ENCODE measurements at places on chromosomes 2 and 18. TPM values are rescaled to one million over a fixed set of nuclear protein-coding genes. Genes with fewer than 3 reads are reported as not detected.
A peak's percentile ranks its signal among the peaks of the same experiment; 100 is the strongest.

DNA sequence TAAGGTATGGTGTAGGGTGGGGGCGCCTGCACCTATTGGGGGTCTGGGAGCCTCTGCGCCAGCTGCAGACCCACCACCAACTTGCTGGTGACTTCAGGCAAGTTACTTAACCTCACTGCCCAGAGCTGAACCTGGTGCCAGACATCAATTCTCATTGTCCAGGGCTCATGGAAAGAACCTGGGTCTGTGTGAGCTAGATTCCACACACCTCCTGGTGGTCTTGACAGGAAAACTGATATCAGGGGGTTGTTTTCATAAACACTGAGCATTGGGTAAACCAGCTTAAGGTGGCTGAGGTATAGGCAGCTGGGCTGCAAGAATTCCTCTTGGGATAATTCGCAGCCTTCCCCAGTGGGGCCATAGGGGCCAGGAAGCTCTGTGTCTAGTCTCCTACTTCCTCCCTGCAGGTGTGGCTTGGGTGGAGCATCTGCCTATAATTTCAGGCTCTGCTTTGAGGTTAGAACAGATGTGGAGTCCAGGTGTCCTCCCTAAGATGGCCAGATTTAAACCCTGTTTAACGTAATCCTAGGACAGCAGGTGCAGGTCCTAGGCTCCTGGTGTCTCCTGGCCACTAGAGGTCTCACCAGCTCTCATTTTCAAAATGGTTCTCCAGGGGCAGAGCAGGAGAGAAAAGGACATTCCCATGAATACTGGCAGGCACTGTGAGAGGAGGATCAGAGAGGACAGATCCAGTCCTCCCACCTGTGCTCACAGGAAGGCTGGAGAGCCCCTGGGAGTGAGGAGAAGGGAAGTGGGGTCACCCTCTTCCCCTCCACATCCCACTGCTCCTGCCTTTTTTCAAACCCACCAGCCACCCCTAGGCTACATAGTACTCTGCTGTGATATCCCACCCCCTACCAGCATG is 100.4 kb upstream of the SMAD2 start:
- H3K4me1 ChIP-seq, result peaks cover 21% of the 10 kb centered on the region
- H3K27ac ChIP-seq, result no peak overlapping the region
- peak; percentile 45 for DNase-seq
- H3K36me3 ChIP-seq, result no peaks in the 10 kb centered on the region

DNA sequence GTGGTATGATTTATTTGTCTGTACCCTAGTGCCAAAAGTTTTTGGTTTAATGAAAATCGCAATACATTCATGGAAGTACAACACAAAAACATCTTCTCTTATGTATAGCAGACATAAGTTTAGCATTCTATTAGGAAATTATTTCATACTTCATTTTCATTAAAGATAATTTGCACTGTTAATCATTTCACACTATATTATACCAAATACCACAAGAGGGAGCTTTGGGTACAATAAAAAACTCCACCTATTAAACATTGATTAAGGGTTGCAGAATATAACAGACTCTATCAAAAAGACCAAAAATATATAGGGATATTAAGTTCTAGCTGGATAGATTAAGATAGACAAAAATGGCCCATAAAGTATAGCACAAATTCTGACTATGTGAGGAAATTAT is 79.0 kb downstream of the SLC66A3 start:
- H3K4me3 ChIP-seq, result no peak overlapping the region
- DNase-seq, result no peak
- H3K4me1 ChIP-seq, result peaks cover 6% of the 10 kb centered on the region
- H3K36me3 ChIP-seq, result peaks cover 9% of the 10 kb centered on the region
- no peaks in the 10 kb centered on the region for H3K27me3 ChIP-seq
- no peak overlapping the region for H3K27ac ChIP-seq

DNA sequence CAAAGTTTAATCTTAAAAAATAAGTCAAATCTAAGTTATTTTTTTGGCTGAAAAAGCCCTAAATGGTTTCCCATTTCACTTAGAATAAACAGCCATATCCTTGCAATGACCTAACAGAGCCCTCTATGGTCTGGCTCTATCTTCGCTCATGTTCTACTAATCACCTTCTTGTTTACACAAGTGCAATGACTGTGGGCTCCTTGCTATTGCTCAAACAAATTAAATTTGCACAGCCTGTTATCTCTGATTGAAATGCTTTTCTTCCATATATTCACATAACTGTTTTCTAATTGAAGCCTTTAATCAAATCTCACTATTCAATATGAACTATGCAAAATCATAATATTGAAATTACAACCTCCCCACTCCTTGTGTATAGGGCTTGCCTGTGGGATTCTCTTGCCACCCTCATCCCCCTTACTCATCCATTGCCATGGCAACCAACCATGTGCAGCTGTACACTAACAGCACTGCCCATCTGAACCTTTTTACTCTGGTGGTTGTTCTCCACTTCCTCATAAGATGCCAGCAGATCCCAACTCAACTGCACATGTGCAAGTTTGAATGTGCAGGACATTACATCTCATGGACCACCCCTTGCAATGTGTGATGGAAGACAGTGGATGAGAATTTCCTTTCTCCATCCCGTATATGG is 1083.2 kb downstream of the SOCS6 start:
- no peak overlapping the region for H3K27ac ChIP-seq
- H3K4me1 ChIP-seq, result no peaks in the 10 kb centered on the region
- DNase-seq, result no peak
- no peaks in the 10 kb centered on the region for H3K27me3 ChIP-seq

DNA sequence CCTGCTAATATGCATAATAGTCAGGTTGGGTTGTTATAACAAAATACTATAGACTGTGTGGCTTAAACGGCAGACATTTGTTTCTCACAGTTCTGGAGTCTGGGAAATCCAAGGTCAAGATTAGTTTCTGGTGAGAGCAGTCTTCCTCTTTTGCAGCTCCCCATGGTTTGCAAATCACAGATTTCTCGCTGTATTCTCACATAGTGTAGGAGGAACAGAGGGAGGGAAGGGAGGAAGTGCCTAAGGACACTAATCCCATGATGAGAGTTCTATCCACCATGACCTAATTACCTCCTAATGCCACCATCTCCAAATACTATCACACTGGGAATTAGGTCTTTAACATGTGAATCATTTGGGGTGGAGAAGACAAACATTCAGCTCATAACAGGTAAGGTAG is 20.1 kb upstream of the PTH2R start:
- no peaks in the 10 kb centered on the region for H3K27me3 ChIP-seq
- no peak overlapping the region for H3K4me3 ChIP-seq
- H3K27ac ChIP-seq, result no peak overlapping the region
- DNase-seq, result no peak
- no peaks in the 10 kb centered on the region for H3K36me3 ChIP-seq
- no peaks in the 10 kb centered on the region for H3K4me1 ChIP-seq

The DUSP28 gene
- total RNA-seq, result 5.7 TPM

GRCh38 chr2:143936848-143937722 is 582.8 kb downstream of the ZEB2 start:
- no peaks in the 10 kb centered on the region for H3K36me3 ChIP-seq
- peaks cover 14% of the 10 kb centered on the region for H3K4me1 ChIP-seq
- H3K4me3 ChIP-seq, result peak overlapping the region; percentile 57
- H3K27ac ChIP-seq, result peak overlapping the region; percentile 92
- DNase-seq, result peak; percentile 47

The LAMA3 gene
- total RNA-seq, result 89.1 TPM

- H3K27me3 ChIP-seq, result no peaks in the 10 kb centered on the region
- no peaks in the 10 kb centered on the region for H3K4me1 ChIP-seq
- no peak overlapping the region for H3K27ac ChIP-seq
- no peak overlapping the region for H3K4me3 ChIP-seq
- no peaks in the 10 kb centered on the region for H3K36me3 ChIP-seq
These were observed 278.3 kb downstream of the PTGR3 start for GRCh38 chr18:74930616-74931015.

The KYNU gene
- total RNA-seq, result 30.6 TPM

GRCh38 chr18:69854455-69854854 is 93.2 kb downstream of the CD226 start:
- H3K27me3 ChIP-seq, result no peaks in the 10 kb centered on the region
- H3K36me3 ChIP-seq, result no peaks in the 10 kb centered on the region
- DNase-seq, result no peak
- no peak overlapping the region for H3K4me3 ChIP-seq
- H3K4me1 ChIP-seq, result no peaks in the 10 kb centered on the region

DNA sequence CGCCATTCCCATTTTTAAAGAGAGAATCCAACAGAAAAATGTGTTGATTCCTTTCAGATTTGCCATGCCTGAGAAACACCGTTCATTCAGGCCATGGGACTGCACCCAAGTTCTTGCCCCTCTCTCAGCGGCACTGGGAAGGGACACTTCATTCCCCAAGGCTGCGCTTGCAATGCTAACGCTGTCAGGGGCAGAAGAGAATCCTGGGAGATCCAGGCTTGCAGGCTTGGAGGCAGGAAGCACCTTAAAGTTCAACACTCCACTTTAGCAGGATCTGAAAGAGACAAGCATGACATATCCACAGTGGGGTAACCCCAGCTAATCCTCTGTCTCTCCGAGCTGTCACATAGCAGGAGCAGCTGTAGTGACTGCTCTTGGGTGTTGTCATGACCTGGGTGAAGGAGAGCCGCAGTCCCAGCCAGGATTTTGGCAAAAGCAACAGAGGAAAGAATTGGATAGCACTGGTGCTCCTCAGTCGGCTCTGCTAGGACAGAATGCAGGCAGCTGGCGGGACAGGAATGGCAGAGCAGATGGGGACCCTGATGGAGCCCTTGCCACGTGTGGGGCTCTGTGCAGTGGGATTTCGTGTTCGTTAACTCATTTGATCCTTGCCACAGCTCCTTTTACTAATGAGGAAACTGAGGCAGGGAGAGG is 22.0 kb upstream of the ODC1 start:
- H3K27ac ChIP-seq, result no peak overlapping the region
- no peak overlapping the region for H3K4me3 ChIP-seq
- H3K4me1 ChIP-seq, result no peaks in the 10 kb centered on the region
- H3K27me3 ChIP-seq, result no peaks in the 10 kb centered on the region
- DNase-seq, result no peak

DNA sequence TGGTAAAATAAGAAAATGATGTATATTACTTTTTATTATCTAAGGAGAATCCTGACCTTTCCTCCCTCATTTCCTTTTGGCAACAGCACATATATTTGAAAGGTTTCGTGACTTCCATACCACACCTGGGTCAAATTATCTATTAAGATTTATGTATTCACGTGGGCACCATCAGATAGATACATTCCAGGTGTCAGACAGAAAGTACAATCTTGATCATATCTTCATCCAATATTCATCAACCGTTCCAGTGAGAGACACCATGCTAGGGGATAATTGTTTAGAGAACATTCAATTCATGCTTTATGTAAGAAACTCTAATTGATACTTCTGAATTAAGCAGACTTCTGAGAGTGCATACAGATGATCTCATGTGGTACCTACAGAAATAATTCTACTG is 73.7 kb downstream of the SCN9A start:
- no peaks in the 10 kb centered on the region for H3K36me3 ChIP-seq
- H3K27me3 ChIP-seq, result no peaks in the 10 kb centered on the region
- no peaks in the 10 kb centered on the region for H3K4me1 ChIP-seq
- DNase-seq, result no peak
- no peak overlapping the region for H3K4me3 ChIP-seq
- no peak overlapping the region for H3K27ac ChIP-seq

- DNase-seq, result no peak
- no peaks in the 10 kb centered on the region for H3K27me3 ChIP-seq
- no peaks in the 10 kb centered on the region for H3K36me3 ChIP-seq
- H3K4me3 ChIP-seq, result no peak overlapping the region
- H3K27ac ChIP-seq, result no peak overlapping the region
These were observed 1324.1 kb upstream of the SLC39A10 start for GRCh38 chr2:194332799-194333490.

- no peak for DNase-seq
- H3K27ac ChIP-seq, result no peak overlapping the region
- H3K4me1 ChIP-seq, result no peaks in the 10 kb centered on the region
- H3K4me3 ChIP-seq, result no peak overlapping the region
These were observed 14.5 kb downstream of the VPS4B start for GRCh38 chr18:63407734-63408133.

The ERMN gene
- 0.21 TPM for total RNA-seq

DNA sequence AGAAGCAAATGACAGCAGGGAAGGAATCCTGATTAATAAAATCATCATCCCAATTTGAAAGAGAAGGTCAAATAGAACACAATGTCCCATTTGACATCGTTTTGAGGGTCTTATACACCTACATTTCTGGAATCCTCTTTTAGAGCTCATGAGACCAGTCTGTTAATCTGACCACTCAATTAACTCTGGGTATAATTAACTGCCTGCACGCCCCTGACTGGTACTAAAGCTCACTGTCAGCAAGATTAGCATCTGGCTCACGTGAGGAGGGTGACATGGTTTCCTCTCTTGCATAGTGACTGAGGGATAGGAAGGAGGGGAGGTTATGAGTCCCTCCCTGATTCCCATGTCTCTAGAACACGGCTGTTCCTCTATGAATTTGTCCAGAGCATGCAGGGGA is 124.3 kb downstream of the ICOS start:
- no peak for DNase-seq
- H3K27ac ChIP-seq, result no peak overlapping the region
- H3K27me3 ChIP-seq, result no peaks in the 10 kb centered on the region
- no peaks in the 10 kb centered on the region for H3K36me3 ChIP-seq

GRCh38 chr18:37529863-37530262 is 35.7 kb downstream of the CELF4 start:
- no peak for DNase-seq
- no peak overlapping the region for H3K4me3 ChIP-seq
- no peak overlapping the region for H3K27ac ChIP-seq
- peaks cover 16% of the 10 kb centered on the region for H3K27me3 ChIP-seq
- no peaks in the 10 kb centered on the region for H3K4me1 ChIP-seq

- DNase-seq, result no peak
- H3K27ac ChIP-seq, result no peak overlapping the region
- H3K27me3 ChIP-seq, result no peaks in the 10 kb centered on the region
- H3K36me3 ChIP-seq, result no peaks in the 10 kb centered on the region
- H3K4me3 ChIP-seq, result no peak overlapping the region
These were observed 8.2 kb downstream of the SPTBN1 start for GRCh38 chr2:54464341-54464740.

- no peak for DNase-seq
- no peaks in the 10 kb centered on the region for H3K4me1 ChIP-seq
- no peak overlapping the region for H3K27ac ChIP-seq
- H3K4me3 ChIP-seq, result no peak overlapping the region
These were observed 385.9 kb upstream of the RND3 start for GRCh38 chr2:150873396-150873772.

DNA sequence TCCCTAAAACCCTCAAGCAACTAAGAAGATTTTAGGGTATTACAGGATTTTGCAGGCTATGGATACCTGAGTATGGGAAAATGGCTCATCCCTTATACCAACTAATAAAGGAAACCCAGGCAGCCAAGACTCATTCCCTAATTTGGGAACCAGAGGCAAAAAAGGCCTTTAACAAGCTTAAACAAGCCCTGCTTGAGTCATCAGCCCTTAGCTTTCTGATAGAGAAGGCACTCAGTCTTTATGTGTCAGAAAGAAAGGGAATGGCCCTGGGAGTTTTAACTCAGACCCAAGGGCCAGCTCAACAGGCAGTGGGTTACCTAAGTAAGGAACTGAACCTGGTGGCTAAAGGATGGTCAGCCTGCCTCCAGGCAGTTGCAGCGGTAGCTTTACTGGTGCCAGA is 96.9 kb upstream of the RMP24 start:
- no peak for DNase-seq
- no peaks in the 10 kb centered on the region for H3K4me1 ChIP-seq
- H3K27ac ChIP-seq, result no peak overlapping the region
- no peak overlapping the region for H3K4me3 ChIP-seq
- H3K27me3 ChIP-seq, result no peaks in the 10 kb centered on the region

GRCh38 chr2:191917967-191918651 is 71.2 kb upstream of the CAVIN2 start:
- no peaks in the 10 kb centered on the region for H3K27me3 ChIP-seq
- H3K27ac ChIP-seq, result no peak overlapping the region
- no peak for DNase-seq
- H3K4me1 ChIP-seq, result no peaks in the 10 kb centered on the region

Data from lower lobe of right lung (tissue), 2 donors.